ENCODE measurements at places on chromosomes 1 and 21.

DNA sequence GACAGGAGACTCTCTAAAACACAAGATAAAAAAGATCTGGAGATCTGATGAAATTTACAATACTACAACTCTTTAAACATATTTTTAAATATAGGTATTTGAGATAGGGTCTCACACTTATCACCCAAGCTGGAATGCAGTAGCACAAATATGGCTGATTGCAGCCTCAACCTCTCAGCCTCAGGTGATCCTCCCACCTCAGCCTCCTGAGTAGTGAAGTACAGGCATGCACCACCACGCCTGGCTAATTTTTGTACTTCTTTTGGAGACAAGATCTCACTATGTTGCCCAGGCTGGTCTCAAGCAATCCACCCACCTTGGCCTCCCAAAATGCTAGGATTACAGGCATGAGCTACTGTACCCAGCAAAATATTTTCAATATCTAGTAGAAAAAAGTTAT lies 170.0 kb upstream of the NR5A2 start:
- no peak for DNase-seq

DNA sequence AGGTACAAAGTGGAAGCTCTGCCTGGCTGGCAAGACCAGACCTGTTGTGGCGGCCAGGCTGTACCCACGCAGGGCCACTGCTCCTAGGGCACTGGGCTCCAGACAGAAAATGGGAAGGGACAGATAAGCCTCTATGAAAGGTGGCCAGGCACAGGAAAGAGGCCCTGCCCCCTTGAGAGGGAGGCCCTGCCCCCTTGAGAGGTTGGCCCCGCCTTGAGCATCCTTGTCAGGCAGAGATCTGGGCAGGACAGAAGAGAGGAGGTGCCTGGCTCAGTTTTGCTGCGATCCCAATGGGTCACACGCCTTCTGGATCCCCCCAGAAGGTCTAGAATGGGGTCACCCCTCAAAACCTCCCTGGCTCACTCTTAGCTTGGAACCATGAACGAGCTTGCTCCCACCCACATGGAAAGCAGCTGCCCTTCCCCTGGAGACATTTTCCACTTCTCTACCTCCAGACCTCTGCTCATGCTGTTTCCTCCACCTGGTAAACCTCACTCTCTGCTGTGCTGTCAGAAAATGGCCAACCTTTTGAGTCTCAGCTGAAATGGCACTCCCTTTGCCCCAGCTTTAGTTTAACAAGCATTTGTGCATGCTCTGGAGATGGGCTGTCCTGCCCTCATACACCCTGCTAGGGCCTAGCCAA lies 17.5 kb upstream of the ECE1 start:
- DNase-seq: no peak

DNA sequence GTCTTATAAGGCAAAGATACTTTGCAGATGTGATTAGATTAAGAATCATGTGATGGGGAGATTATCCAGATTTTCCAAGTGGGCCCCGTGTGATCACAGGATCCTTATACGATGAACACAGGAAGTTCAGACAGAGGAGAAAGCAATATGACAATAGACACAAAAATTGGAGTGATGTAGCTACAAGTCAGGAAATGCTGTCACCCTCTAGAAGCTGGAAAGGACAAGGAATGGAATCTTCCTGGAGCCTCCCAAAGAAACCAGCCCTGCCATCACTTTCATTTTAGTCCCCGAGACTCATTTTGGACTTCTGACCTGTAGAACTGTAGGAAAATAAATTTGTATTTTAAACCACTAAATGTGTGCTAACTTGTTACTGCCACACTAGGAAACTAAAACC lies 61.9 kb upstream of the C1orf21 start:
- DNase-seq: no peak

- no peak for DNase-seq
Measured at GRCh38 chr1:220378571-220379302, 106.5 kb upstream of the RAB3GAP2 start.

GRCh38 chr1:1535201-1536018 lies 5.0 kb downstream of the TMEM240 start:
- DNase-seq: peak; percentile 38

DNA sequence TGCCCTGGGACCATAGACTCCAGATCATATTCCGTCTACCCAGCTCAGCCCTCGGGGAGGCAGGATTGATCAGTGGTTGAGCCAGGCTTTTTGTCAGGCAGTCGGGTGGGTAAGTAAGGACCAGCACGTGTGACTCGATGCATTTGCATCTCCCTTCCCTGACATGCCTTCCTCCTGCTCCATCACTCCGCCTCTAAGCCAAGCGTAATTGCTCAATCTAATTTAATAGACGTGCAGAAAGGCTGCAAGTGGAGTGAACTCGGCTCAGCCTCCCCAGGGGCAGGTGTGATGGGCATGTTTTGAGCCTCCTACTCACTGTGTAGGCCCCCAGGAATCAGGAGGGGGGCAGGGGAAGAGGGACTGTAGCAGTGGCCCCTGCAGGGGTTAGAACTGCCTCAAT lies 34.6 kb upstream of the GRIK3 start:
- no peak for DNase-seq

- DNase-seq: peak; percentile 5
Measured at GRCh38 chr1:171501305-171502024, 16.1 kb downstream of the PRRC2C start.

DNA sequence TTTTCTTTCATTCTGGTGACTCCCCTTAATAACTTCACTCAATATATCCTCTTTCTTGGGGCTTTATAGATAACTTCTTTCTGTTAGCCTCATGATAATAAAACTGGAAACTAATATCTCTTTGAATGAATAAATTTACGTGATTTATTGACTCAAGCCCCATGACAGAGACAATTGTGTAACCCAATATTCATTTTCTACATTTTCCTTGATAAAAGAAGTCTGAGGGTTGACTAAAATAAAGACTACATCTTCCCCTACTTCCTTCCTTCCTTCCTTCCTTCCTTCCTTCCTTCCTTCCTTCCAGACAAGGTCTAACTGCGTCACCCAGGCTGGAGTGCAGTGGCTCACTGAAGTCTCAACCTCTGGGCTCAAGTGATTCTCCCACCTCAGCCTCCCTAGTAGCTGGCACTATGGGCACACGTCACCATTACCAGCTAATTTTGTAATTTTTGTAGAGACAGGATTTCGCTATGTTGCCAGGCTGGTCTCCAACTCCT lies 85.1 kb downstream of the CYYR1 start:
- no peak for DNase-seq

GRCh38 chr1:240644732-240645131 lies 32.8 kb upstream of the GREM2 start:
- DNase-seq: no peak

- DNase-seq: no peak
Measured at GRCh38 chr21:43658769-43659135, 536 bp downstream of the HSF2BP start.

GRCh38 chr1:164707868-164708331 lies 148.9 kb downstream of the PBX1 start:
- no peak for DNase-seq

GRCh38 chr1:74324684-74325448 lies 89.7 kb downstream of the TNNI3K start:
- DNase-seq: no peak

DNA sequence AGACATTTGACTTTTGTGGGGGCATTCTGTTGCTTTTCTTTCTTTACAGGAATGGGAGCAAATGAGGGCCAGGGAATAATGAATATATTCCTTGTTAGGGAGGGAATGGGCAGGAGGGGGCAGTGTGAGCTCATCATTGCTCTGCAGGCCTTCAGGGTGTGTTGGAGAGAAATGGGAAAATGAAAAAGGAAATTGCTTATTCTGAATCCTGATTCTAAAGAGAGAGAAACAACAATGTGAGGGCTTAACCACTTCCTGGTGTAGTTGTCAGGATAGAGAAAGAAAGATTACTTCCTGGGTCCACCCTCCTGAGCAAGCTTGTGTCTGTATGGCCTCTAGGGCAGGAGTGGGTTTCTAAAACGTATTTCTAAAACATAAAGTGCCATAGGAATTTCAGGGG lies 28.3 kb downstream of the VANGL2 start:
- DNase-seq: no peak

GRCh38 chr1:171898941-171899340 lies 57.6 kb downstream of the DNM3 start:
- no peak for DNase-seq

DNA sequence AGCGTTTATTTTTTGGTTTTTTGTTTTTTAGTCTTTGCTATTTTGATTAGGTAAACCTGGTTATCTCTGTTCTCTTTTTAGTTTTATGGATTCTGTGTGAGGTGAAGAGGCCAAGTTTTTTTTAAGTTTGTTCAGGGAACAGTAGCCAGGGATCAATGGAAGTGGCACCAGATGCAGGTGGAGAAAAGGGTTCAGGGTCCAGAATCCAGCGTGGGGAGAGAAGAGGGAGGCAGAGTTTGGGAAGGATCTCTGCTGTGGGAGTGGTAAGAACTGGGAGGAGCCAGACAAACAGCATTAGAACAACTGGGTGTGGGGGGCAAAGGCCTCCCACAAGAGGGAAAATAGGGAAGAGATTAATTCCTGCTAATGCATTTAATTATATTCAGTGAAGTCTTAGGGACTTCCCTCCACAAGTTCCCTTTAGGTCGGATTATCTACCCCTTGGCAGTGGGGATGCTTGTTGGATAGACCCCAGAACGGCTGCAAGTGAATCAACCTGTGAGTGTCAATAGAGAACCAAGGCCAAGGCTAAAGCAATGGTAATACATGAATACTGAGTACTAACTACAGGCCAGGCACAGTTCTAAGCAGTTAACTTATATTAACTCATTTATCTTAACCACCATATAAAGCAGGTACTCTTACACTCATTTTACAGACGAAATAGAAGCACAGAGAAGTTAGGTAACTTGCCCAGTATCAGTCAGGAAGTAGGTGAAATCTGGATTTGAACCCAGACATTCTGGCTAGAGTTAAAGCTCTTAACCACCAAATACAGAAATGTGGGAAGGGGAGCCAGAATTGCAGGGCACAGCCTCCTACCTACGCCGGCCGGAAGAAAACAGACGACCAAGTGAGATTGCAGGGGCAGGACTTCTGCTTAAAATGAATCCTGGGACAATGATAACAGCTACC lies 498 bp downstream of the GNAT2 start:
- no peak for DNase-seq

GRCh38 chr21:28794371-28794851 lies 198.3 kb downstream of the LTN1 start:
- DNase-seq: no peak

GRCh38 chr1:23997812-23998211 lies 17.7 kb upstream of the SRSF10 start:
- DNase-seq: no peak

DNA sequence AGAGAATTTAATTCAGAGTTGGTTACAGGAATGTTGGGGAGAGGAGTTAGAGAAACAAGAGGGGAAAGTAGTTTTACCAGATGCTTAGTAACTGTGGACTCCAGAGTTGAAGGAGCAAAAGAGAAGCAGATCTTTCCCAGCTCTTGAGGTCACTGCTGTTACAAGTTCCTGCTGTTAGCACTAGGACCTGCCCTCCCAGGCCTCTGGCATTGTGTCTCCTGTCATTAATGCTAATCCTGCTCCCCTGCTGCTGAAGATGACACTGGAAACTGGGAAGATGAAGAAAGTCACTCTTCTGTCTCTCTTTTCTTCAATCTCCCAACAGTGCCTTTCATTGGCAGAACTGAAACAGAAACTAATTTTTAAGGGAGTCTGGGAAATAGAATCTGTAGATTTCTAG lies 845.6 kb downstream of the ADGRL2 start:
- DNase-seq: no peak

GRCh38 chr1:189859385-189859977 lies 618.2 kb downstream of the BRINP3 start:
- peak; percentile 32 for DNase-seq

GRCh38 chr1:184210031-184210430 lies 158.5 kb downstream of the TSEN15 start:
- no peak for DNase-seq

DNA sequence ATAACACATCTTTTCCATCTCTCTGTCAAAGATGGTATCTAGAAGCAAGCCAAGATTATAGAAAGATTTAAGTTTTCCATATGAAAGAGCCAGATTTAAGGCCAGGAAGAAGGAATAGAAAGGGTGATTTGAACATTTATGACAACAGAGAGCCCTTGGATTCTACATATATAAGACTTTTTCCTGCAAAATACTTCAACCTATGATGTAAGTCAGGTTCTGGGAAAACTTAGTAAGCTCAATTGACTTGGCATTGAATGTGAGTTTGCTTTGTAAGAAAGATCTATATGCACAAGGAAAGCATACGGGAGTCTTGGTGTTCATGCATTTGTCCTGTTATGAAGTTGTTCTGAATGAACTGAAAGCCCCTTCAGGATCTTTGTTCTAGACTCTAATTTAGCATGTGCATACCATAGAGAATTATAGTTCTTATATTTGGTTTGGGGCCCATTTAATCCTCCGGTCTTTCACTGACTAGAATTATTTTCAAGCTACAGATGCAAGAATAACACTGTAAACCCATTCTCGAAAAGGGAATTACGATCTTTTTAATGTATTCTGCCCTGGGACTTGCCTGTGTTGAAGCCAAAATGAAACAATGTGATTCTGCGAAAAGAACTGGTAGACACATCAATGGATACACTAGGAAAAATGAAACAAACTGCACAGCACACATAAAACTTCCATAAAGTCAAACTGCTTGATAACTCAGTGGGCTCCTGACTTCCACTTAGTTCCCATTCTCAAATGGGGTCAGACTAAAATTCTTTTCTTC lies 152.8 kb downstream of the DISP1 start:
- DNase-seq: no peak

DNA sequence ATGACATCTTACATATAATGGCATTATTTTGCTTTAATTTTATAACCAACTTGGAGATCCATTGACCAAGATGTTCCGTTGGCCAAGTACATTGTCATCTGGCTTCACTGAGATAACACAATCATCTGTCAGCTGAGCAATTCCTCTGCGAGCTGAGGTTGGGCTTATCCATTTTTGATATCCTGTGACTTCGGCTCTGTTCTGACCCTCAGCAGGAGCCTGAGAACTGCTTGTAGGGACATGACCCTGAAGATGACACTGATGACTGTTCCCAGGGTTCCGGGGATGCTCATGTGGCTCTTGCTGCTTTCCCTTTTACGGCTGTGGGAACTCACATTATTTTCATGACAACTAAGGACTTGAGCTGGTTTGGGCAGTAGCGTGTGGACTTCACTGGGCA lies 51.2 kb downstream of the TLR5 start:
- DNase-seq: no peak

- no peak for DNase-seq
Measured at GRCh38 chr1:10730985-10731384, 65.5 kb downstream of the CASZ1 start.

GRCh38 chr1:11681071-11681771 lies at the start of gene MAD2L2:
MAD2L2 (minus strand) TSS chr1:11681148; CDS start chr1:11680601, 547 bp downstream.
- peak; percentile 98 for DNase-seq

DNA sequence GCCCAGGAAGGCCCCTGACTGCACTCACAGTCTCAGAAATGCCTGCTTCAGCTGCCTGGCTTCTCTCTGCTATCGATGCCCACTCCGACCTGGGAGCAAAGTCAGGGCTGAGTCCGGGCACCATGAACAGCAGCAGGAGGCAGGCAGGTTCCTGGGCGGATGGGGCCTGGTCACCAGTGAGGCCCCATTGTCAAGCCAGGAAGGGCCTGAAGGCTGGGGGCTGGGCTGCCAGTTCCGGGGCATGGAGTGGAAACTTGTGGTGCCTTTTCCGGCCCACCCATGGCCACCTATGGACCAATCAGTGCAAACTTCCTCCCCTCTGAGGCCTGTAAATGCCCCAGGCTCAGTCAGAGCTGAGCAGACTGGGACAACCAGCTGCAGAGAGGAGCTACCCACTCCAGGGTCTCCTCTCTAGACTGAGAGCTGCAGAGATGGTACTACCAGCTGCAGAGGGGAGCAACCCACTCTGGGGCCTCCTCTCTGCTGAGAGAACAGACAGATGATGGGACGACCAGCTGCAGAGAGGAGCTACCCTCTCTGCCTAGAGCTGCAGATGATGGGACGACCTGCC lies 286.5 kb downstream of the SMYD3 start:
- DNase-seq: no peak

Data from GM20000 (cell line).